Stimulated activated CD4-positive, alpha-beta T cell treated with anti-CD3 and anti-CD28 coated beads, Interleukin-15, amount 100 ng/mL, for 1 hour (primary cell): ENCODE measurements at places on chromosomes 7 and 10.

GRCh38 chr10:99276848-99277486, 41.3 kb upstream of the HPSE2 start:
- no peak for DNase-seq

- no peak for DNase-seq
Observed at GRCh38 chr7:101922631-101923601, 105.5 kb downstream of the CUX1 start.

- DNase-seq: no peak
Observed at GRCh38 chr10:50928190-50928552, 42.7 kb upstream of the A1CF start.

DNA sequence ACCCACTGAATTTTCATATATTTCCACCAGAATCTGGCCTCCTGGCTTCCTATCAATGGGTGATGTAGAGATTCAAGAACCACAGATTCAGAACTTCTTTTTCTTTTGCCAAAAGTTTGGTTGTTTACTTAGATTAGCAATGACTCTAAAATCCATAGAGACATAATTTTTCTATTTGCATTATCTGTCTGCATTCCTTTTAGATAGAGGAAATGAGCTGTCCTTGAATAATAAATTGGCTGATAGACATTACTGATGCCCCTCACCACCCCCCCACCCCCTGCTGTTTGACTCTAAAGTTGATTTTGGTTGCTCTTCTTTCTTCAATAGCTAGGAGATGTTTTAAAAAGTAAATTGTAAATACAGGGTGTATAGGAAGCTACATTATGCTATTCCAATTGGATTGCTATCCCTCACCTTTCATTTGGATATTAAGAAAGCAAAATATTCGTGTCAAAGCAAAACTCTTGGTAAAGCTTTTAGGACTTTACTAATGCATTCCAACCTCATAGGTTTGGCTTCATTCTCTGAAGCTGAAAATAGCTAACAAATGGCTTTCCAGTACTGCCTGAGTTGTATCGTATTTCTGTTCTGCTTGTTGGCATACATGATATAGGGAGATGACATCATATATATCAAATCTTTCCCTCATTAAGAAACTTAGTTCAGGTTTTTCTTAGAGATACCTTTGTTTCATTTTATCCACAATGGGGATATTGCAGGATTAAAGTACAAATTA, 606.0 kb downstream of the ARL4A start:
- DNase-seq: no peak

DNA sequence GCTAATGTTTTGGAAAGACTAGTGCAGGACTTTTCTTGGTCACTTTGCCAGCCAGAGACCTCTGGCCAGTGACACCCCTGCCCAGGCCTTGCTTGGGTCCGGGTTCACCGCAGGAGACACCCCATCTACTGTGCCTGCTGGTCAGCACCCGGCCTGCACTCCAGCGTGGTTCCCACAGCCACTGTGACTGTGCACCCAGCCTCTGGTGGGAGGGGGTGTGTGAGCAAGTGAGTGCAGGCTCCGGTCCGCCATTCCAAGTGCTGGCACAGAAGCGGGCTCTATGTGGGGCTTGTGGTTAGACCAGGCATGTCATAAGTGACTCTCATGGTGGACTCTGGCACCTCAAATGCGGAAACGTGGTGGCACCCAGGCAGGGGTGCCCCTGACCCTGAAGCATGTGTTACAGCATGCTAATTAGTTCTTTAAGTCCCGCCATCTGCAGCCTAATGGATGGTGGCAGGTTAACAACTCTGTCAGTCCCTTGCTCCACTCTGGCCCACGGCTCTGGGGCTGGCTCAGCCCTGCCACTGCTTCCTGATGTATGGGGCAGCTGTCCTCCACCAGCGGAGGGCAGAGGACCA, 311.9 kb upstream of the HGF start:
- no peak for DNase-seq

- no peak for DNase-seq
Observed at GRCh38 chr10:4650582-4650981, 175.4 kb upstream of the AKR1E2 start.

- no peak for DNase-seq
Observed at GRCh38 chr7:79347351-79347750, 106.1 kb downstream of the MAGI2 start.

DNA sequence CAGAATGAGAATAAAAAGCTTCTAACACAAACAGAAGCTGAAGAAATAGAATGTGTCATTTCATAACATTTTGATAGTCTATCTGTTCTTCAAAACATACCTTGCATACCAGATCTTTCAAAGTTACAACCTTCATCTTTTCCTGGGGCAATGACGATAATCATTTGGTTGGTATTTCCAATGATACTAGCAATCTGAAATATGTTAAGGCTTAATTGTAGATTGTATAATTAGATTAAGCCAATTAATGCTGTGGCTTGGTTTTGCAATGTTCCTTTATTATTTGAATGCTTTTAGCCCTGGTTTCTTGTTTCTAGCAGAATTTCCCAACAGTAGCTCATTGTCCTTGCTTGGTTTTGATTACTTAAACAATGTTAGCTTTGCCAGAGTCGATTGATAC, 84.6 kb downstream of the CABCOCO1 start:
- DNase-seq: no peak

DNA sequence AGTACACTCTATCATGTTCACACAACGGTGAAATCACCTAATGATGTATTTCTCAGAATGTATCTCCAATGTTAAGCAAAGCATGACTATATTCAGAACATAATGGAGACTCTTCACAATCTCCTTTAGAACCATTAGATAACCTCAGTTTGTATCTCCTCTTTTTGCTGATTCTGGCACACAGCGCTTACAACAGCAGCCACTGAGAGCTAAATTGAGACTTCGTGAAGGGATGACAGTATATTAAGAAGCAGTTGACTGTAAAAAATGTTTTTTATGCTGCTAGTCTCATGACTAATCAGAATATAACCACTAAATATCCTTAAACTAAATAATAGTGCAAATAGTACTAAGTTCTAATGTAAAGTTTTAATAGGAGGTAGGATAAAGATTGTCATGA, 46.9 kb downstream of the KMT2E start:
- DNase-seq: no peak

DNA sequence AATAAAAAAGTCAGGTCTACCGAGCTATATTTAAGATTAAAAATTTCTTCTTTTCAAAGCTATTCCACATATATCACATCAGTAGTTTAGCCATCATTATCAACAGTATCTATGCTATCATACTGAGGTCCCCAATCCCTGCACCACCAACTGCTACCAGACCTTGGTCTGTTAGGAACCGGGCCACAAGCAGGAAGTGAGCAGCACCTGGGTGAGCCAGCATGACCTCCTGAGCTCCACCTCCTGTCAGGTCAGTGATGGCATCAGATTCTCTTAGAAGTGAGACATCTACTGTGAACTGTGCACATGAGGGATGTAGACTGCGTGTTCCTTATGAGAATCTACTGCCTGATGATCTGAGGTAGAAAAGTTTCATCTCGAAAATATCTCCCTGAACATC, 632.1 kb upstream of the KCND2 start:
- no peak for DNase-seq

DNA sequence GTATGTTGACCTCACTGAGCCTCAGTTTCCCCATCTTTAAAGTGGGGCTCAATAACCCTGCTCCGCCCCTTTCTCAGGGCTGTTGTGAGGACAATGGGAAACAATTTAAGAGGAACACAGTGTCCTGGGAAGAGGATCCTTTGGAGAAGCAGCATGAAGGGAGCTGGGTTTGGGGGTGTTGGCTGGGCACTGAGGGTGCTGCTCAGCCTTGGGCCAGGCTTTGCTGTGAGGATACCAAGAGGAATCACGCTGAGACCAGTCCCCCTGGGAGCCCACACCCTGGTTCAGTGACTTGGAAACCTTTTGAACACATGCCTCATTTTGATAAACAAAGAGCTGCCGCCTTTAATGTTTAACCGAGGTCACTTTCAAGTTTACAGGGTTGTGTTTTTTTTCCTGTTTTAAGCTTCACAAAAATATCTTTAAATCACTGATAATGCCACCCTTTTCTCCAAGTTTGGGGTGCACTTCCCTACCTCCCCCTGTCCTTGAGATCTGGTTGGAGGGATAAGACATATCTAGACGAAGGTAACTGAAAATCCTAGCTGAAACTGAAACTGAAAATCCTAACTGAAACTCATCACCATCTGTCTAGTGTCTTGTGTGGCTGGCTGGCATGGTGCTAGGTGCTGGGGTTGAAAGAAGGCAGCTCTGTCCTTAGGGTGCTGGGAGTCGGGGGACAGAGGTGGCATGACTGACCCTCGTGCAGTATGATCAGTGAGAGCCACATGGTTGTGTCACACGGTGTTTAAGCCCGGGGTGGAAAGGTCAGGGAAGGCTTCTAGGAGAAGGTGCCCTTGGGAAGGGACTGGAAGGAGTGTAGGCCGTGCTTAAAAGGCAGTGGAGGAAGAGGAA, 27.7 kb downstream of the ZNF775 start:
- no peak for DNase-seq

DNA sequence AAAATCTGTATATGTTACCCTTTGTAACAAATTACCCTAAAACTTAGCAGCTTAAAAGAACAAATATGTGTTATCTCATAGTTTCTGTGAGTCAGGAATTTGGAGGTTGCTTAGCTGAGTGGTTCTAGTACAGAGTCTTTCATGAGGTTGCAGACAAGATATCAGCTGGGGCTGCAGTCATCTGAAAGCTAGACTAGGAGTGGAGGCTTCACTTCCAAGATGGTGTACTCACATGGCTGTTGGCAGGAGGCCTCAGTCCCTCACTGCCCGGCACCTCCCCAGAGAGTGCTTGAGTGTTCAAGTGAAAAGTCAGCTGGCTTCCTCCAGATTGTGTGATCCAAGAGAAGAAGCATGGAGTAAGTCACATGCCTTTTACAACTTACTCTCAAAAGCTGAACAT, 16.9 kb upstream of the GGCT start:
- DNase-seq: no peak
